ENCODE measurements at places on chromosomes 6 and 20.
A peak's percentile ranks its signal among the peaks of the same experiment; 100 is the strongest.

DNA sequence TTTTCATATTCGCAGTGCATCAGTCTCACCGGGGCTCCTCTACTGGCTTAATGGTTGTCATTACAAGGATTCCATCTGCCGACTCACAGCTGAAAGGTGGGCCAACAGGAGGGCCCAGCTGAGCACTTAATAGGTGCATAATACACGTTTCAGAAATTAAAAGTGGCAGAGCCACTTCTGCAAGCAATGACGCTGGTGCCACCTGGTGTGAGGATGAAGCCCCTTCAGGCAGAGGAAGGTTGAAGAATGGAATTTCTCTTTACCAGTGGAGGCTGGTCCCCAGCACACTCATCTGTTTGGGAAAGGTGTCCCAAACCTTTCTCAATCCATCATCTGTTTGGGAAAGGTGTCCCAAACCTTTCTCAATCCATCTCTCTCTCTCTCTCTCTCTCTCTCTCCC lies 8.2 kb upstream of the STMND1 start:
- DNase-seq: no peak

- peak; percentile 15 for DNase-seq
Observed at GRCh38 chr20:62925420-62926228, 681 bp downstream of the DIDO1 start.

DNA sequence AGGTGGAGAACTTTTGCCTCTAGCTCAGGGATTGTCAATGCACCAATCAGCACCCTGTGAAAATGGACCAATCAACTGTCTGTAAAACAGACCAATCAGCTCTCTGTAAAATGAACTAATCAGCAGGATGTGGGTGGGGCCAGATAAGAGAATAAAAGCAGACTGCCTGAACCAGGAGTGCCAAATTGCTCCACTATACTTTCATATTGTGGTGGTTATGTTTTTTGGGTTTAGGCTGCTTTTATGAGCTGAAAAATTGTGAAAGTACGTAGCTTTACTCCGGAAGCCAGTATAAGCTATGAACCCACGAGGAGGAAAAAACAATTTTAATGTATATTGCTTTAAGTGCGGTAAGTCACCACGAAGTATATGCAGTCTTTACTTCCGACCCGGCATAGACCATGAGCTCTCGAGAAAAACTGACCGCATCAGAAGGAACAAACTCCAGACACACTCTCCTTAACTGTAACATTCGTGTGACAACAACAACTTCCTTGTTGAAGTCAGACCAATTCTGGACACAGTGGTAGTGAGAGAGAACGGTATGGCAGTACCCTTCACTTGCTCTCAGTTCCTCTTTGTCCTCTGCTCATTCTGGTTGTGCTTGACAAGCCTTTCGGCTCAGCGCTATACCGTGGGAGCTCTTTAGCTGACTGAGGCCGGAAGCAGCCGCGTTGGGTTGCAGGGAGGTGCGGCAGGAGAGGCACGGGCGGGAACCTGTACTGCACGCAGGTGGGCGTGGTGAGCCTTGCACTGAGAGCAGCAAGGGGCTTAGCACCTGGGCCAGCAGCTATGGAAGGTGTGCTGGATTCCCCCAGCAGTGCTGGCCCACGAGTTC lies 81.9 kb upstream of the E2F3 start:
- peak; percentile 42 for DNase-seq

- no peak for DNase-seq
Observed at GRCh38 chr6:3194535-3195419, 32.7 kb downstream of the TUBB2B start.

GRCh38 chr20:25007491-25008305 lies 15.1 kb upstream of the APMAP start:
- no peak for DNase-seq

GRCh38 chr6:97026298-97026697 lies 101.8 kb downstream of the KLHL32 start:
- no peak for DNase-seq
